ENCODE measurements at places on chromosomes 6 and 20.

GRCh38 chr6:37882292-37882691 is 62.8 kb downstream of the ZFAND3 start:
- no peak for DNase-seq

DNA sequence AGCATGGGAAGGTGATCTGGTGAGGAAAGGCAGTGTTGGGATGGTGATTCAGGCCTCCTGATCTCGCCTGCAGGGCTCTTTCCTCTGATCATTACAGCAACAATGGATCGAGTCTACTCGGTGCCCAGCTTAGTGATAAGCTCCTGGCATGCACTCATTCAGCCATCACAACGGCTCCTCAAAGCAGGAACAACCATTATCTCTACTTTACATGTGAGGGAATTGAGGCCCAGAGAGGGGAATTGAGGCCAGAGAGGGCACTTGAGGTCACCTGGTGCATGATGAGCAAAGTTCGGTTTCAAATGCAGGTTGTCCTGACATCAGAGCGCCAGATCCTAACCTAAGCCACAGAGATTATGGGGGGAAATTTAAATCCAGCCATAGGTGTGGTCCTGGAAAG is 42.0 kb upstream of the BPIFA2 start:
- DNase-seq, result no peak

DNA sequence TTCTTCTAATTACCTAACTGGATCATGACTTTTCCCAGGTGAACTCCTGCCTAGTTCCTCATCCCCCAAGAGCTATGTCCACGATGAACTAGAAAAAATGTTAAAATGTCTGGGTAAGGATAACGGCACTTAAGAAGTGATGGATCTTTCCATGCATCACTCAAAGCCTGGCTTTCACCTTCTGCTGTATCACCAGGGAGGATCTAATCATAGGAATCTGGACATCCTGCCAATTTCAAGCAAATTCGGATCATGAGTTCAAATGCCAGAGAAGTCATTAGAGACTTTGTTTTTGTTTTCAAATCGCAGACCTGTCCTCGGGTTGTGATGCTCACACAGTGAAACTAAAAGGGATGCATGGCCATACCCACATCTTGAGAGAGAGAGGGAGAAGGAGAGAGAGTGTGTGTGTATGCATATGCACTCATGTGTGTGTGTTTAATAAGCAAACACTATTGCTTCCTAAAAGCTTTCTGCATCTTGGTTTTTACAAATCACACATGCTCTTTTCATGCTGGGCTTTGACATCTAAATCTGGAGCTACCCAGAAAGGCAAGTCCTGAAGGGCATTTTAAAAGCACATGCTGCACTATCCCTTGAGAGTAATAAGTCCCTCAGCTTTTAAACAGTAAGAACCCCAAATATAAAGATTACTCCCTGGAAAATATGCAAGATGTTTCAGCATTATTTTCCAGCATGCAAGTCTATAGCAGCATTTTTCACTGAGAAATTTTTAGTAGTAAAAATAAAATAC is 524.6 kb upstream of the NOX3 start:
- no peak for DNase-seq

DNA sequence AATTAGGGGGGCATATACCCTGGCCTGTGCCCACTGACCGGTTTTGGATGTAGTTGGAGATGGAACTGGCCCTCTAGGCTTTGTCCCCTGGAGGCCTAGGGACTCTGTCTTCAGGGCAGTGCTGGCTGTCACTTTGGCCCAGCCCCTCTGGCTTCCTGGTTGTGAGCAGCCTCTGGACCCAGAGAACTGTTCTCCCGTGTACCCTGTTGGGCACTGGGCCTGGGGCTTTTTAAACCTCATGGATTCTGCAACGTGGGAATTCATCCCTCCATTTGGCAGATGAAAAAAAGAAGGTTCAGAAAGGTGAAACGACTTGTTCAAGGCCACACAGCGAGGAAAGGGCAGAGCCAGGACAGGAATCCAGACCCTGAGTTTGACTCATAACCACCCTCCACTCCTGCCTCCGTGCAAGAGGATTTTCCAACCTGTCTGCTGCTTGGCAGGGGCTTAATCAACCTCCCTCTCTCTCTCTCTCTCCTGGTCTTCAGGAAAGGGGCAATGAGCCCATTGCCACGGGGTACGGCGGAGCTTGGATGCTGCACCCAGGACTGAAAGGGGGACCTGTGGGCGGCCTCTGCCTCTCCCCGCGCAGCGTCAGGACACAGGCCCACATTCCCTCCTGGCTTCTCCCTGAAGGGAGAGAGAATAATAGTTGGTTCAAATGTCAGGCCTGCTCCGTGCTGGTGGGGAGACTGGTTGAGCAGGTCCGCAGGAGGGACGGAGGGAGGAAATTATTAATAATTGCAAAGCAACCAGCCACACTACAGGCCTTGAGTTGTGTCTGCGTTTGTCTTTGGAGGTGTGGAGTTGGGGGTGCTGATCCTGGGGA is 56.0 kb downstream of the CEBPB start:
- no peak for DNase-seq

DNA sequence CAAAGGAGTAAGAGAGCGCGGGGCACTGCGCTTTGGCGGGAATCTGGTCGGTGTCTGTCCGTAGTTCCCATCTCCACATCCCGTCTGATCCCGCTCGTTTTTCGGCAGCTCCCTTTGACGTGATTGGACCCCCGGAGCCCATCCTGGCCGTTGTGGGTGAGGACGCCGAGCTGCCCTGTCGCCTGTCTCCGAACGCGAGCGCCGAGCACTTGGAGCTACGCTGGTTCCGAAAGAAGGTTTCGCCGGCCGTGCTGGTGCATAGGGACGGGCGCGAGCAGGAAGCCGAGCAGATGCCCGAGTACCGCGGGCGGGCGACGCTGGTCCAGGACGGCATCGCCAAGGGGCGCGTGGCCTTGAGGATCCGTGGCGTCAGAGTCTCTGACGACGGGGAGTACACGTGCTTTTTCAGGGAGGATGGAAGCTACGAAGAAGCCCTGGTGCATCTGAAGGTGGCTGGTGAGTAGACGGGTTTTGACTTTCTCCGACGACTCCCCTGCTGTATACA is 1.4 kb downstream of the BTN1A1 start:
- peak; percentile 26 for DNase-seq
